ENCODE measurements at places on chromosomes 5 and 9. TPM values are rescaled to one million over a fixed set of nuclear protein-coding genes. Genes with fewer than 3 reads are reported as not detected.

PCDHGC5 gene
- total RNA-seq = 3.5 TPM

FANCC gene
- total RNA-seq = 3.1 TPM

CDKN2B gene
- 3.3 TPM for total RNA-seq

DNA sequence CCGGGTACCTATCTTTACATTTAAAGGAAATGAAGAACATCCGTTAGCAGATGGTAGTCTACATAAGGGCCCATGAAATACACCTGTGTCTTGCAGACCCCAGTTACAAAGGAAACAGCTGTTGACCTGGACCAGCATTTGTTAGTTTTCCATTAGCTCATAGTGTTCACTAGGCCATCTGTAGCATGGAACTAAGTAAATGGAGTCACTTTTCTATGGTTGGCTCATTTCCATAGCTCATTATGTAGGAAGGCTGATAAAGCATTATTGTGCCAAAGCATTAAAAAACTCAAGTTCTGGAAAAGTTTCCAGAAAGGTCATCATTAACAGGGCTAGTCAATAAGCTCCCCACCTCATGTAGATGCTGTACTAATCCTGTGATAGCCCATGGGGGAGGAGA is 62.1 kb downstream of the PCSK1 start:
- no peak for DNase-seq
- H3K36me3 ChIP-seq = no peaks in the 10 kb centered on the region
- no peak overlapping the region for H3K4me3 ChIP-seq
- no peak overlapping the region for H3K27ac ChIP-seq
- no peaks in the 10 kb centered on the region for H3K4me1 ChIP-seq
- no peaks in the 10 kb centered on the region for H3K27me3 ChIP-seq

- H3K4me3 ChIP-seq = no peak overlapping the region
- DNase-seq = no peak
- H3K27me3 ChIP-seq = no peaks in the 10 kb centered on the region
- no peaks in the 10 kb centered on the region for H3K4me1 ChIP-seq
- no peak overlapping the region for H3K27ac ChIP-seq
Measured at GRCh38 chr5:54440456-54440893, 15.0 kb upstream of the HSPB3 start.

DNA sequence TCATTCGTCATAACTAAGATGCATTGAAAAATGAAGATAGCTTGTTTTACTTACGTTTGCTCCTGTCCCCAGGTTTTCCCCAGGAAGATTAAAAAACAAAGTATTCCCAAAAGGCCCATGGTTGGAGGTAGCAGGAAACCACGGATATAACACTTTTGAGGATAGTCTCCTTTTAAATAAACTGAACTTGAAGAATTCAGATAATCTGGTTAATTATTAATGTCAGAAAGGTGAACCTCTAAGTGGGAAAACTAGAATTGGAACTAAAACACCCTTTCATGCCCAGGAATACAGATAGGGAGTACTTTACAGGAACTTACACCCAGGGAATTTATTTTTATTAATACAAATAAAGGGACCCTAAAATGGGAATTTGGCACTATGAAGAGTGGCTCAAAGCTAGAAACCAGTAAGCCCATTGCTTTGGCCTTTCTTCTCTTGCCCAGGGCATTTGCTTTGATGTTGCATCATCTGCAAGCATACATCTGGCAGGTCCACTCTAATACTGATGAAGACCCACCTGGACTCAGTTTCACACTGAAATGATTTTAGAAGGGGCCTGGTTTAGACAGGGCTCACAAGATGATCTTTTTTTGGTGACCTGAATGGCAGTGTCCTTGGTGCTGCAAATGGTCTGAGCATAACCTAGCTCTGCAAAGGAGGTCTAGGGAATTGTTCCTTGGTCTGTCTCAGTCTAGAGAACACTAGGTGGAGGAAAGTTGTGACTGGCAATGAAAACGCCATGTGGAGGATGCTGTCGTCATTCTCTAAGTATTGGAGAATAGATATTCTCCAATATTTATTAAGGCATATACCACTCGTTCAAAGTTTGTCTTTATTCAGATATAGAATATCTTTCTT is at the start of gene C5:
Gene C5 (minus strand): TSS at position 148 of the 861 bp plus-strand sequence. CDS start 29 bp downstream, at position 119.
- no peaks in the 10 kb centered on the region for H3K36me3 ChIP-seq
- no peaks in the 10 kb centered on the region for H3K27me3 ChIP-seq
- DNase-seq = no peak
- H3K4me3 ChIP-seq = no peak within 1 kb of the TSS
- no peak within 1 kb of the TSS for H3K27ac ChIP-seq
- no peaks in the 10 kb centered on the region for H3K4me1 ChIP-seq

- H3K4me1 ChIP-seq = peaks cover 2% of the 10 kb centered on the region
- H3K27ac ChIP-seq = no peak overlapping the region
- H3K4me3 ChIP-seq = no peak overlapping the region
Measured at GRCh38 chr5:63101870-63102269, 523.3 kb downstream of the LRRC70 start.
